Colonic mucosa (tissue), 4 donors: ENCODE measurements at places on chromosomes 3 and 15.

DNA sequence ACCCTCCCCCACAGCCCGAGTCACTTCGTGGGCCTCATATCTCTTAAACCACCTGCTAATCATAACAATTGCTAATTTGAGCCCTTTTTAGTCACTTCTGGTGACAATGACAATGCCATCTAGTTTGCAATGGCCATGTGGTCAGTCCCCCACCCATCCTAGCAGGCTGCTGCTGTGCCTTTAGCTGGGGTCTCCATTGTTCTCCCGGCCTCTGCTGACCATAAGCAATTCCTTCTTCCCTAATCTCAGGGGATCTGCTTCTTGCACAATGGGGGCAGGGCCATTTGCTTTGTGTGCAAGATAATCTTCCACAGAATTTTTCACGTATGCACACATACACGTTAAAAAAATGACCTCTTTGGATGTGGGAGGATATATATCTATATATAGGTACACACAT is 406.1 kb upstream of the ONECUT1 start:
- H3K36me3 ChIP-seq: no peaks in the 10 kb centered on the region
- H3K4me3 ChIP-seq: no peak overlapping the region
- no peak overlapping the region for H3K27ac ChIP-seq
- no peaks in the 10 kb centered on the region for H3K4me1 ChIP-seq

GRCh38 chr3:184579513-184579912 is 17.9 kb downstream of the EPHB3 start:
- no peaks in the 10 kb centered on the region for H3K4me1 ChIP-seq
- H3K4me3 ChIP-seq: no peak overlapping the region
- no peak overlapping the region for H3K27ac ChIP-seq
- no peaks in the 10 kb centered on the region for H3K27me3 ChIP-seq
- H3K36me3 ChIP-seq: no peaks in the 10 kb centered on the region
- no peak for DNase-seq

DNA sequence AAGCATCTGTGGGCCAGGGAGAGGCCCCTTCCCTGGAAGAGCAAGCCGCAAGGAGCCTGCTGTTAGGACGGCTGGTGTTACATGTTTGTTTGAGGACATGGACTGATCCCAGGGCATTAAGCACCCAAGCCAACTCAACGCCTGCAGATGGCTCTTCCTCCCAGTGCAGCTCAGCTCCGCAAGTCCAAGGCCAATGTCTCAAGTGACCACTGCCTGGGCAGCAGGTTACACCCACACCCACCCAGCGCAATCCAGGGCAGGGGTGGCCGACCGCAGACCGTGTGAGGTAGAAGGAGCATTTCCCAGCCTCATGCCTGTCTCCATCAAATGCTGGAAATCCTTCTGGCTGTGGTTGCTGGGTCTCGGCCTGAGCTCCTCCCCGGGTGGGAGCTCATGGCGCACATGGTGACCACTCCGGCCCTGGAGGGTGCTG is 14.5 kb downstream of the GP5 start:
- H3K4me3 ChIP-seq: no peak overlapping the region
- no peaks in the 10 kb centered on the region for H3K36me3 ChIP-seq
- H3K4me1 ChIP-seq: no peaks in the 10 kb centered on the region
- H3K27ac ChIP-seq: no peak overlapping the region

DNA sequence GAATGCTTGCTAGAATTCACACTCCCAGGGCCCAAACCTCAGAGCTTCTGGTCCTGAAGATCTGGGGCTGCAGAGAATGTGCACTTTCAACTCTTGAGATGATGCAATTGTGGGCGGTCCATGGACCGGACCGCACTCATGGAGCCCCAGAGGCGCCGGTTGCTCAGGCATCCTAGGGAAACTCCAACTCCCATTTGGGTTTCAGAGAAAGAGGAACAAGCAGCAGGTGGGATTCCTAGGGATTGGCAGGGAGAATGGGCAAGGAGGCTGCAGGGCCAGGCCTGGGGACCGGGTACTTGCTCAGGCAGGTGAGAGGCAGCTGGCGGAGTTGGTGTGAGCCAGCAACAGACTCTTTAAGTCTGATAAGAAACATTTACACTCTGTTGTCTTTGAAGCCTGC is 3.5 kb downstream of the NOX5 start:
- no peak for DNase-seq
- H3K4me3 ChIP-seq: no peak overlapping the region
- H3K27ac ChIP-seq: no peak overlapping the region
- no peaks in the 10 kb centered on the region for H3K27me3 ChIP-seq
